Activated CD4-positive, alpha-beta T cell treated with anti-CD3 and anti-CD28 coated beads, Interleukin-2, amount 10 ng/mL, durations not matched to agents 24 days and 14 days (primary cell): ENCODE measurements at places on chromosomes 3 and 15.

GRCh38 chr3:71163198-71163918, 420.2 kb downstream of the FOXP1 start:
- DNase-seq = no peak

GRCh38 chr3:42300013-42300412, 34.0 kb upstream of the CCK start:
- DNase-seq = peak; percentile 73

GRCh38 chr3:12829404-12829803, 12.0 kb downstream of the RPL32 start:
- DNase-seq = no peak

- no peak for DNase-seq
Measured at GRCh38 chr3:127565711-127566110, 24.8 kb downstream of the TPRA1 start.

GRCh38 chr3:130894130-130894985, 474 bp downstream of the ATP2C1 start:
- DNase-seq = peak; percentile 86

DNA sequence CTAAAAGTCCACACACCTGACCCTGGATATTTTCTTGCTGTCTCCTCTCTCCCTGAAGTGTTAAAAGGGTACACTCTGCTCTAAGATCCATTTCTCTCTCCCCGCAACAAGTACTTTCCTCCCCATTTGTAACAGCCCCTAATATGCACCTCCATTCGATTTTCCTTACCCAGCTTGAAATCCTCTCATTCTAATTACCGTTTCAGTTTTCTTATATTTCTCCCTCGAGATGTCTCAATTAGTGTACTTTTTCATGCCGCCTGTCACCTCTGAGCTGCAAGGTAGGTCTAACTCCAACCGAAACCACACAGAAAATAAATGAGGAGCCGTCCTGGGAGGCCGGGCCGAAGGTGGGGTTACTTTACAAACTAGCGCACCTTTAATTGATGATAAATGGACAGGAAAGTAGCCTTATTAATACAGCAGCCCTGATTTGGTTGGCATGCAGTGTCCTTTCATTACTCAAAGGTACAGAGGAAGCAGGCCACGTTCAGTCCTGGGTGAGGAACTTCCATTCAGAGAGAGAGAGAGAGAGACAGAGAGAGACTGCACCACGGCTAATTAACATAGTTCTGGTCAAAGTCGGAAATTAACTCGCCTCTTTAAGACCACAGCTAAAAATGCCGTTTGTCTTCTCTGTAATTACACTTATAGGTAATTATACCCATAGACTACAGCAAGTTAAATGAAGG, 319.9 kb downstream of the ARRDC4 start:
- no peak for DNase-seq

- no peak for DNase-seq
Measured at GRCh38 chr3:110413807-110414748, 657.5 kb upstream of the NECTIN3 start.

- DNase-seq = peak; percentile 76
Measured at GRCh38 chr15:77821188-77821958, 188.7 kb upstream of the LINGO1 start.

DNA sequence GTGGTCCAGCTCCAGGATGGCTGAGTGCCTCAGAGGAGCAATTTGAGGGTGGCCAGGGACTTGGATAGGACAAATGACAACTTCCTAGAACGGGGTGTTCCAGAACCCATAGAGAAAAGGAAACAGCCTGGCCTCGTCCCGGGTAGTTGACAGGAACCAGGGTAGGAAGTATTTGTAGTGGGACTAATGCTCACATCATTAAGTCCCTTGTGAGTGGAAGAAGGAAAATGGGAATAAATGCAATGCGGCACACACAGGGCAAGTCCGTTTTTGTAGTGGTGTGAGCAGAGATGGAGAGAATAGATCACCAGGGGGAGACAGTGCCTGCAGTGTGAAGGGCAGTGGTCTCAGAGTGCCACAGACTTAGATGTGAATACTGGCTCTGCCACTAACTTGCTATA, 19.6 kb downstream of the TIMP4 start:
- no peak for DNase-seq

- DNase-seq = no peak
Measured at GRCh38 chr15:50653156-50653743, 33.3 kb downstream of the TRPM7 start.

DNA sequence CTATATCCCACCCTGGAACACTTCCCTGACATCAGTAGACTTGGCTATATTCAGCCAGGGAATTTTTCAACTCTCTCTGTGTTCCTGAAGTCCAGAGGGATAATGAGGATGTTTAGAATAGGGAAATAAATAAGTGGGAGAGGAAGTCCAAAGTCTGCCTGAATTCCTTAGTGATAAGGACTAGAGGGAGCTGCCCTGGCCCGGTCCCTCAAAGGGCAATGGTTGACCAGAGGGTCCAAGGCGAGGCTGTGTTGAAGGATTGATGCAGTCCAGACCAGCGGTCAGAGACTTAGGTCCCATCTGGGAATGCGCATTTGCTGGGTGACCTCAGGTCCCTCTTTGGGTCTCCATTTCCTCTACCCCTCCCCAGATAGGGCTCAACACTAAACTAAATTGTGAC, 7.9 kb downstream of the VIPR1 start:
- DNase-seq = no peak

GRCh38 chr3:19012846-19013245, 135.5 kb upstream of the KCNH8 start:
- no peak for DNase-seq
